Mesenteric fat pad (tissue), 1 donor: ENCODE measurements at places on chromosomes 6 and 20.

DNA sequence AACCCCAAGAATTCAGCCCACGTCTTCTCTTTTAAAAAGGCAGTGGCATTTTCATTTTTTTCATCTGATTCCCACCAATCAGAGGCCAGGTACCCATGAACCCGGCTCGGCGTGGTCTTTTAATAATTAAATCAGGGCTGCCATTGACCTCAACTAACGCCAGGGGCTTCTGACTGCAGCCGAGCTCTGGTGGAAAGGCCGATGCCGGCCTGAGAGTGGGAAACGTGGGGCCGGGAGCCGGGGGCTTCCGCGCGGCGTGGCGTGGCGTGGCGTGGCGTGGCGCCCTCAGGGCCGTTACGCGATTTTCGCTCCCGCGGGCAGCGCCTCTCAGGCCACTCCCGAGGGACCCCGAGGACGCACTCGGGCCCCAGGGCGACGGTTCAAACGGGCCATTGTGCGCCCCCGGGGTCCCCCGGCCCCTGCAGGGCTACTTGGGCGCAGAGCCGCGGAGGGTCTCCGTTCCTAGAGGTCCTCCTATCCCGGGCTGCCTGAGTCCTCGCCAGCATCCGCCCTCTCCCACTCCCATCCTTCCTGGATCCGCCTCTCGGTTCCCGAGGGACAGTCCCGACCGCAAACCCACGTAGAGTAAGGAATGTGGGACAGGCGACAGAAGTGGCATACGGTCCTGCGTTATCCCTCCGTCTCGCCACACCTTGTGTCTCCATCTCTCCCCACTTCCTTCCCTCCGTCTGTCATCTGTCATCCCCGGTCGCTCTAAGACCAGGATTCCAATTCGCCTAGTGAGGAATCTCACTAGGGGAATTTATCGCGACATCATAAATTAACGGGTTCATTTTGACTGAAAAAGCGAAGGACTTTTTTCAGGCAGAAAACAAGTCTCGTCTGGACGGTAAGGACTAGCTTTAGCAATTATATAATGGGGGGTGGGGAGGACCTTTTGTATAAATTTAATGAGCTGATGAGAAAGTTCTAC lies 876 bp upstream of the TBPL1 start:
- no peak for DNase-seq

DNA sequence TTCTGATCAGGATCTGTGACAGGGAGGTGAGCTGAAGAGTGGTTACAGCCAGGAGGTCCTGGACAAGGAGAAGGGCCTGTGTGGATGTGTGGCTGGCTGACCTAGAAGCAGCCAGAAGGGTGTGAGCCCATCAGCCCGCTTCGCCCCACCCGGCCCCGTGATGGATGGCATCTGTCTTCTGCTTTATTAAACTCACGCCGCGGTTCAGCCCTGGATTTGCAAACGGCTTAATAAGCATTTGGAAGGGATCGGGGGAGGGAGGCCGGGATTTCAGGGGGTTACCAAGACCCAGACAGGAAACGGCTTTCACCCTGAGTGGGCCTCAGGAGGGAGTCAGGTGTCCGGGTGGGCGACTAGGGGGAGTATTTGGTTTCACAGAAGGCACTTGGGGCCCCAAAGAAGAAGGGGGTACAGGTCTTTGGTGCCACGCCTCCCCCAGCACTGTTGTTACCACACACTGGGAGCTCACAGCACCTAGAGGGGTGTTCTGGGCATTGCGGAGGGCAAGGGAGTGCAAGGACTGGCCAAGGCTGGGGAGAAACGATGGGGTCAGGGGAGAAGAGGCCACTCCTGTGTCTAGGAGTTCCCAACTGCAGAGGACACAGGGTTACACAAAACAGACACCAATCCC lies 53.8 kb upstream of the FOXP4 start:
- DNase-seq = no peak

- no peak for DNase-seq
These were observed 56.0 kb downstream of the CEBPB start for GRCh38 chr20:50246367-50247195.

DNA sequence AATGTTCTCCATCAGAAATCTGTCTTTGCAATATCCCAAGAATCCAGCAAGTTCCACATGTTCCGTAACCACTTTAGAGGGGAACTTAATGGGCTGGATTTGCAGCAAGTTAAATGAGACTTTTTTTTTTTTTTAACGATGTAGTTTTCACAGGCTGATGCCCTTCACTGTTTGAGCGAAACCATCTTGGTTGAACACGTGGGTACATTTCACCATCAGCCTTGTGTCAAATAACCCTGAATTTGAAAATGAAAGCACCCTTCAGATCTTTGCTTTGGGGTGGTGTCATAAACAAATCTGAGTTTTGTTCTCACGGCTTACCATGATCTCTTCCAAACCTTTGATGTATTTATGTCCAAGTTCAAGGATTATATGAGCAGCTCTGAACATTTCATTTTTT lies 73.7 kb upstream of the EXOC2 start:
- no peak for DNase-seq

GRCh38 chr6:26307850-26308249 lies 57.1 kb upstream of the BTN3A2 start:
- DNase-seq = no peak

DNA sequence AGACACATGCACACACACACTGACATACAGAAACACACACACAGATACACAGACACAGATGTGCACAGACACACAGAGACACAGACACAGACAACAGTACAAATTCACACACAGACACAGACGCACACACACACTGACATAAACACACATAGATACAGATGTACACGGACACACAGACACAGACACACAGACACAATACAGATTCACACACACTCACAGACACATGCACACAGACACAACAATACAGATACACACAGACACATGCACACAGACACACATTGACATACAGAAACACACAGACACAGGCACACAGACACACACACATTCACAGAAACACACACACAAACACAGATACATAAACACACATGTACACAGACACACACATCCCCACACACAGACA lies 183.6 kb downstream of the SMOC2 start:
- DNase-seq = no peak

DNA sequence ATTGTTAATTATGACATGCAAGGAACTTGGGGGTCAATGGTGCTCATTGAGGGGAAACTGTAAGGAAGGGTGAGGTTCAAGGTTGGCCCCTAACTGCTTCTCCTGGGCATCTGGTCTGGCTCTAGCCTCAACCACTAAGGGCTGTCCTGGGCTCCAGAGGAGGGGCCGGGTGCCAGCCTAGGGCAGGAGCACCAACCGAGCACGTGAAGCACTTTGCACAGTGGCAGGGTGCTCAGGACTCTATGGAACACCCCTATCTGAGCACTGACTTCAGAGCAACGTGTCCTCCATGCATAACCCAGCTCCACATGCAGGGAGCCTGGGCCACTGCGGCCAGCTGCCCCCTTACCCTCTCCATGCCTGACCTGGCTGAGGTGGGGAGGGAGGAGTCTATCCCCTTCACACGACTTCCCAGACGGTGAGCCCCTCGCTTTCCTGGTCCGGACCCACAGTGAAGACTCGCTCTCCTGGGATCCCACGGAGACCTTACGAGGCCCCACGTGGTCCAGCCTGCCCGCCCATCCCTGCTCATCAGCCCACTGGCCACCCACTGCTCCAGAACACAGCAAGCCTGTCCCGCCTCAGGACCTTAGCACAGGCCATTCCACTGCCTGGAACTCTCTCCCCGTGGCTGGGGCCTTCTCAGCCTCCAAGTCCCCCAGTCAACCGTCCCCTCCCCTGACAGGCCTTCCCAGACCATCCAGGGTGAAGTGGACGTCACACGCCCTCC lies 40.8 kb upstream of the STX16 start:
- no peak for DNase-seq

DNA sequence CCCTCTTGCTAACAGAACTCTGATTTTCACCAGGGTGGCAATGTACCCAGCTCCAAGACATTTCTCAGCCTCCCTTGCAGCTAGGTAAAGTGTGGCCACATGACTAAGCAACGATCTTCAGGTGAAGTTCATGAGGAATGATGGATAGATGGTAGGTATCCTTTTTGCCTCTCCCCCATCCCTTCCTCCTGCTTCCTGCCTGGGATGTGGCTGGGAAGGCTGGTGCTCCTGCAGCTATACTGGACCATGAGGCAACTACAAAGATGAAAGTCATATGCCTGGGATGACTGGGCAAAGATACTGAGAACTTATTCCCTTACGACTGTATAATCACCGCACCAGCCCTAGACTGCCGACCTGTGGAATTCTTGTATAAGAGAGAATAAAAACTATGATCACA lies 13.4 kb downstream of the ZNF335 start:
- DNase-seq = peak; percentile 28

DNA sequence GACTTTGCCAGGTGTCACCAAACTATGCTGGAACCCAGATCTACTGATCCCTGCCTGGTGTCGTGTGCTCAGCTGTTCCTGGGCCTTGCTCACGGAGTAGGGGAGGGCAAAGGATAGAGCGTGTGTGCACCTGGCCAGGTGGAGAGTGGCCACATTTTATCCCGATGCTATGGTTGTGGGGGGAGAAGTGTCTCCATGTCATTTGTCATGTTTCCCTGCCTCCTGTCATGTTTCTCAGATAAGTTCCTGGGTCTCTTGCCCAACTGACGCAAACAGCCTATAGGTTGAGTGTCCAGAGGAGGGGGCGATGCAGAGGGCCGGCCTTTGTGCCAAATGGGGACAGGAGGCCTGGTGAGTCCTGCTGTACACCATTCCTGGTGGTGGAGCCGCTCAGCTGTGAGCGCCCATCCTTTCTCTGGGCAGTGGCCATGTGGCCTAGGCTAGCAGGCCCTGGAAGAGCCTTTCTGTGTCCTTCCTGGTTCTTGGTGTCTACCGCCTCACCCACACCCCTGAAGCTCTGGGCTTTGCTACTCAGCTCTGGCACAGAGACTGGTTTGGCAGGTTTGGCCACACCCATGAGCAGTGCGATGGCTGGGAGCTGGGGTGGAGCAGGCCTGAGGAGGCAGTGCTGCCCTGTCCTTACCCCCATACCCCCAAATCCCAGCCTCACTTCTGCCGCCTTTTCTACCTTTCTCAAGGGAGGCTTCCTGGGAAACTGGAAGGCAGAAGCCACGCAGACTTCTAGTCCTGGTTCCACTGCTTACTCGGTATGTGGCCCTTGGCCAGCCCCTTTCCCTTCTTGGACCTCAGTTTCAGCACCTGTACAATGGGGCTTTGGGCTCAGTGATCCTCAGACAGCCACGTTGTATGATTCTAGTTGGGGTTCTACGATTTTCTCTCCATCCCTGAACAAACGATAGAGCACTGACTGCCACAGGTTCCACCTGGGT lies 32.3 kb upstream of the EPB41L1 start:
- DNase-seq = no peak

DNA sequence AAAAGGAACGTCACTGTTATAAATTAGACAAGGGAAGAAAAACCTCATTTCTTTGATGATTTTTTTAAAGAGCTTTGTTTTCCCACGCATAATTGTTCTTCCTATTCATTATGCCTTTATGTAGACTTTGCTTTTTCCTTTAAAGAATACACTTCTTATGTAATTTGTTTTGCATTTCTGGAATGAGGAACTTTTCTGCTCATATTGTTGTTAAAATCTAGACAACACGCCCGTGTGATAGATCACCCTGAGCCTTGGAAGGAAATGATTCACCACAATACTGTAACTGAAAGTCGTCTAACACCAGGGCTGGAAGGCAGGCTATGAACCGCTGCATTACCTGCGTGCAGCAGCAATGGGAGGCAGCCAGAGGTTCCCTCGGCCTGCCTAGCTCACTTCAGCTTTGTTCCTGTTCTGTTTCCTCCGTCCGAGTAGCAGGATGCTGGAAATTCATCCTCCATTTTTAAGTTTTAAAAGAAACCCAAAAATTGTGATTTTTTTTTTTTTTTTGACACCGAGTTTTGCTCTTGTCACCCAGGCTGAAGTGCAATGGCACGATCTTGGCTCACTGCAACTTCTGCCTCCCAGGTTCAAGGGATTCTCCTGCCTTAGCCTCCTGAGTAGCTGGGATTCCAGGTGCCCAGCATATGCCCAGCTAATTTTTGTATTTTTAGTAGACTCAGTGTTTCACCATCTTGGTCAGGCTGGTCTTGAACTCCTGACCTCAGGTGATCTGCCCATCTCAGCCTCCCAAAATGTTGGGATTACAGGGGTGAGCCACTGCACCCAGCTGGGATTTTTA lies 49.6 kb upstream of the ZNF217 start:
- no peak for DNase-seq

DNA sequence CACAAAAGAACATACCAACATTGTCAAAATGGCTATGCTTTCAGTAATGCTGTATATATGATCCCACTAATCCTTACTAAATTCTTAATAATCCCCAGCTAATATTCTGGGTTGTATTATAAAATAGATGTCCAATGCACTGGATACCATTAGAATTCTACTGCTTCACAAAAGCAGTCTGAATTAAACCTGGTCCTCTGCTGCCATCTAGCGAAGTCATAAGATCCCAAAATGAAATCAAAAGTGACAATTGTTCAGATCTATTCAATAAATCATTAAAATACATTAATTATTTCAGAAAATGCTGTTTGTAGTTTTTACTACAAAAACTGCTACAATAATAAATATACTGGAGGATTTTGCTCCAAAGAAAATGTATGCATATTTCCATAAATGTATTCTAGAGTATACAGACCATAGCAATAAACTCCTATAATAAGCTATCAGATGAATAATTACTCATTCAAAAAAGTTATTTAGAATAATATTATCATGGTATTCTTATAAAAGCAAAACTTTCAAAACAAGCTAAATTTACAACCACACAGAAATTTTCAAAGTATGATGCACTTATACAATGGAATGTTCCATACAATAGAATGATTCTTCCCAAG lies 92.6 kb downstream of the RNGTT start:
- no peak for DNase-seq

DNA sequence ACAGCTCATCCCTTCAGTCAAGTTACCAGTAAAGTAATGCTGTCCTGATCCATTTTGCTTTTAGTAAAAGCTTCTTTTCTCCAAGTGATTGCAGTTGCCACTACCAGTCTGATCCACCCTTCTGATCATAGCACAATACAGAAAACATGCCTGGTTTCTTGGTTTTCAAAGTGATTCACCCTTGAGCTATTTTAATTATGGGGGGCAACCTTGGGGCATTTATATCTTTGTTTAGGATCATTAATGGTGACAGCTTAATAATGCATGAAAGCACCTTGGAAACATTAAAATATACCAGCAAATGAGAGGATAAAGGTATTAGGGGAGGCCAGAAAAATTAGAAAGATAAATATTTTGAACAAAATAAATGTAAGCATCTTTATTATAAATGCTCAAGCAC lies 38.4 kb downstream of the LRRC1 start:
- DNase-seq = no peak

GRCh38 chr20:21796059-21796458 lies 90.6 kb downstream of the PAX1 start:
- DNase-seq = no peak

GRCh38 chr6:128118401-128118800 lies 217.5 kb upstream of the THEMIS start:
- no peak for DNase-seq

- DNase-seq = no peak
These were observed 54.0 kb upstream of the RAB32 start for GRCh38 chr6:146489468-146490151.
